SK-N-DZ (cell line): ENCODE measurements at places on chromosomes 13 and 19.

DNA sequence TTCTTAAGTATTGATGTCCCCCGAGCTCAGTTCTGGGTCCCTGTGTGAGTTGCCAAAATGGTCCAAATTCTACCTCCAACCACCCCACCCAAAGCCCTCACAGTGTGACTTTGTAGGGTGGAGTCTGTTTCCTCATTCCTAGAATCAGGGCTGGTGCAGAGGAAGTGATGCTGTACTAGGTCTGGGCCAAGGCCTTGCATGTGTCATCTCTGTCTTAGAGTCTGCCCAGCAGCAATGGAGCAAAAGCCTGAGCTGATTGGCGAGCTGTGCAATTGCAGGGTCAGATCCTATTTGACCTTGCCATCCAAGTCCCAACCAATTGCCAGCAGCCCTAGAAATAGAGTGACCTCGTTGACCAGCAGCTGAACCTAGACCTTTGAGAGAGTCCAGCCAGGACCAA, 97.0 kb upstream of the ANKRD10 start:
- no peak for DNase-seq

- DNase-seq = peak; percentile 97
Observed at GRCh38 chr13:57629821-57630235, 1.7 kb upstream of the PCDH17 start.

GRCh38 chr19:3695986-3696659, 4.1 kb downstream of the PIP5K1C start:
- DNase-seq = no peak

DNA sequence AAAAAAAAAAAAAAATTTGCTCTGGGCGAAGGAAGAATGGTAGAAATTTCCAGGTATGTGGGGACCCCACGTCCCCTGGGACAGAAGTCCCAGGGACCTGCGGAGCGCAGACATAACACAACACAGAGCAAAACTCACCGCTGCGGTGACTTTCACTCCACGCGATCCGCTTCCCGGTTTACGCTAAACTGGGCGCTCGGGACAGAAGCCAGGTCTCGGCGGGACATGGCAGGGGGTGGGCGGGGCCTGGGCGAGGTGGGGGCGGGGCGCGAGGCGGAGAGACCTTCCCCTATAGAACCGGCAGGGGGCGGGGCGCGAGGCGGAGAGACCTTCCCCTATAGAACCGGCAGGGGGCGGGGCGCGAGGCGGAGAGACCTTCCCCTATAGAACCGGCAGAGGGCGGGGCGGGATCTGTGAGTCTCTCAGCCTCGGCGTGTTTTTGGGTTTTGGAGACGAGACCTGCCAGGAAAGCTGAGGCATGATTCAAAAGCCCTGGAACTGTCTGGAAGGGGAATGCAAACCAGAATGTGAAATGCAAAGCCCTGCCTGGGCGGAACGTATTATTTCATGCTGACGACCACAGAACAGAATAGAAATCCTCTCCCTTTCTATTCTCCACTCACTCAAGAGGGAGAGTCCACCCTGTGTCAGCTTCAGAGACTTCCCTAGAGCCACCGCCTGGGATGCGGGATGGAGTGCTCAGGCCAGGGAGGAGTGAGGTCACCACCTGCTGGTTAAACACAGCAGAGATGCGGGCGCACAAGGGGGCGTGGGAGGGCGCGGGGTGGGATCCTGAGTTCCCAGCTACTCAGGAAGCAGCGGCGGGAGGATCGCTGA, 20.2 kb upstream of the ERVV-1 start:
- peak; percentile 54 for DNase-seq

- no peak for DNase-seq
Observed at GRCh38 chr19:7149956-7150705, 80.6 kb downstream of the ZNF557 start.

DNA sequence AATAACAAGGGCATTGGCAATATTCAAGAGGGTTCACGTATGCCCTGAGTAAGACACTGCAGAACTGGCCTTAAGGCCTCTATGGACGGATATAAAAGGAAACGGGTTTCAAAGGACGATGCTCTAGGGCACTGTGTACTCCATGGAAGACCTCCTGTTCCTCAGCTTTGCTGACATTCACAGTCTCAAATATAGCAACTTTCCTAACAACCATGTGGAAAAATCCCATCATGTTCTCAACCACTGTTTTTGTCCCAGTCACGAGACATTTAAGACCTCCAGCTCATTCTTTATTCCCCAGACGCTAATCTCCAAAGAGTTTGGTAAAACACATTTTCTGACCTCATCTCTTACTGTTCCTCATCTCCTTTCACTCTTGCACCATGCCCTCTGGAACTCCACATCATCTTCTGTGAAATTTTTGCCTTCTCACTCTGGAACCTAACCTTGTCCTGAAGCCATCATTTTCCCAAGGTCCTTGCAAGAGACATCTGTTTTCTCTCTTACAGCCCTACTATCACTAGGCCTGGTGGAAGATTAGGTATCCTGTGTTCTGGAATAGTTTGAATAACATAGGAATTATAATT, 37.6 kb downstream of the SPRY2 start:
- no peak for DNase-seq
